WTC11 (cell line): ENCODE measurements at places on chromosomes 12 and 14.
A peak's percentile ranks its signal among the peaks of the same experiment; 100 is the strongest.

GRCh38 chr12:96352161-96352835 is 47.9 kb downstream of the CDK17 start:
- no peak for DNase-seq

- no peak for DNase-seq
These were observed 24.4 kb upstream of the PTPRB start for GRCh38 chr12:70661466-70662161.

GRCh38 chr12:6950401-6950801 is 755 bp upstream of the PTPN6 start:
- DNase-seq = no peak

GRCh38 chr14:90924621-90925340 is 108.6 kb upstream of the TTC7B start:
- DNase-seq = no peak

- DNase-seq = no peak
These were observed 32.5 kb downstream of the SRGAP1 start for GRCh38 chr12:63876980-63877379.

DNA sequence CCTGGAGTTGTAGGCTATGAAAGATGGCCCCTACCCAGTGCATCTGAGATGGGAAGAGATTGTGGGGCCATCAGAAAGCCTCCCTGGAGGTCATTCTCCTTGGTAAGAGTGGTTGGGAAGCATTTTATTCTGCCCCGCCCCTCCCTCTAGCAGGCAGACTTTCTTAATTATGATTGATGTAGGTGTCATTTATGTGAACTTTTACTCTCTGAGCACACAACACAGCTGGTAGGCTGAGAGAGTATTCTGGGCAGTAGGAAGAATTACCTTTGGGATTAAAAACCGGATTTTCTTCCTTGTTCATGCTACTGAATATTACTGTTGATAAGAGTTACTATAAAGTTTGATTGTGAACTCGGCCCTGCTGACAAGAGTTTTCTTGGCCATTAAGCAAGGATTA is 266.8 kb downstream of the TTC6 start:
- DNase-seq = no peak

- no peak for DNase-seq
These were observed 26.7 kb downstream of the CLEC1A start for GRCh38 chr12:10072131-10072530.

- DNase-seq = peak; percentile 99
These were observed at the start of the genes MPHOSPH9 and MTRFR for GRCh38 chr12:123232807-123233504. Gene MPHOSPH9 (minus strand): TSS chr12:123233141. CDS start chr12:123230364, 2,777 bp downstream. Gene MTRFR (plus strand): TSS chr12:123233436. CDS start chr12:123253675, 20,239 bp downstream.

DNA sequence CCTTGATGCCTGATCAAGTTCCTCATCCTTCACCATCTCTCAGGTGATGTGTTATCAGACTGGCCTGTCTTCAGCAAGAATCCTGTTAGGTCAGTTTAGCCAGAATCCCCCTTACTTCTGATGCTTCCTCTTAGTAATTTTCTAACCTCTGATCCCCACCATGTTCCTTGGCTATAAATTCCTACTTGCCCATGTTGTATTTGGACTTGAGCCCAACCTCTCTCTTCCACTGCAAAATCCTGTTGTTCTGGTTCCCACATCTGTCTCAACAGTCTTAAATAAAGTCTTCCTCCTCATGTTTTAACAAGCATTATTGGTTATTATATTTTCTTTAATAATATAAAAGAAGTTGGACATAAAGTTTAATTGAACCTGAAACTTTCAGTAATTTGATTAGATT is 987.8 kb upstream of the USP15 start:
- no peak for DNase-seq

DNA sequence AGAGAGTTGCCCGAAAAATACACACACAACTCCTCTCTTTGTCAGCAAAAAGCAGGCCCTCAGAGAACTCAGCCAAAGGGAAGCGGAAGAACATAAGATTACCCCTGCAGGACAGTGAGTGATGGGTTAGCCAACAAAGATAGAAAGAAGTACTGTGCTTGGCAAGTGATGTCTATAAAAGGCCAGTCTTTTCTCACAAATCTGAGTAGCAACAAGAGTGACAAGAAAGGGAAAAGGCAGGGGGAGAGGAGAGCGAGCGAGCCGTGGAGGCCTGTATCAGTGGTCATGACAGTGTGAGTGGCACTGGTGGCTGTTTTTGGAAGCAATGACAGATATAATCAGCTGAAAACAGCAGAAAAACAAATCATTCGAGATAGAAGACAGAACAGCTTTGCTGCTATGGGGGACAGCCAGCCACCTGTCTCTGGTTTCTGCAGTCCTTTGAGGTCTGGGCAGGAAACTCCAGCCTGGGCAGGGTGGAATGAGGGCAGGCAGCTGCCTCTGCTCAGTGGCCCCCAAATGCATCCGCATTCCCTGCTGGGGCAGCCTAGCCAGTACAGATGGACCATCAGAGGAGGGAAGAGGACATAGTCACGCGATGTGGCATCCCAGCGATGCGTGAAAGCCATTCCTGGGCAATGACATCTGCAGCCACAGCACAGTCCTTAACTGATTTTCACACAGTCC is 74.7 kb downstream of the TRIM9 start:
- DNase-seq = no peak

- DNase-seq = no peak
These were observed 73.8 kb downstream of the SUSD6 start for GRCh38 chr14:69685218-69685616.

GRCh38 chr12:25718081-25718731 is 165.1 kb upstream of the LMNTD1 start:
- no peak for DNase-seq

- DNase-seq = no peak
These were observed 3.8 kb downstream of the TXNRD1 start for GRCh38 chr12:104219361-104219892.

DNA sequence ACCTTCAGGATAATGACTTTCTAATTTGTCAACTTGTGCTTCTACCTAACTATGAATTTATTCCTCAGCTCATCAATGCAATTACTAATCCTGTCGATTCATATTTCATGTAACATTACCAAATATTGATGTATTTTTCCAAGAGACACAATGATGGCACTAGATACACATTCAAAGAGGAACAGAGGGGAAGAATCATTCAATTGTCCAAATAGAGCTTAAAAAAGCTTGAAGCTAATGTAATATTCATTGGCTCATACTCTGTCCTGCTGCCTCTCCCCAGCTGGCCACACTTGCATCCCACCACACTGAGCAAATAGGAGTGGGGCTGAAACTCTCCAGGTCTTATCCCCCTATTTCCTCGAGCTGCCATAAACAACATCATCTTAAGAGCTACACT is 9.3 kb downstream of the TESPA1 start:
- no peak for DNase-seq

DNA sequence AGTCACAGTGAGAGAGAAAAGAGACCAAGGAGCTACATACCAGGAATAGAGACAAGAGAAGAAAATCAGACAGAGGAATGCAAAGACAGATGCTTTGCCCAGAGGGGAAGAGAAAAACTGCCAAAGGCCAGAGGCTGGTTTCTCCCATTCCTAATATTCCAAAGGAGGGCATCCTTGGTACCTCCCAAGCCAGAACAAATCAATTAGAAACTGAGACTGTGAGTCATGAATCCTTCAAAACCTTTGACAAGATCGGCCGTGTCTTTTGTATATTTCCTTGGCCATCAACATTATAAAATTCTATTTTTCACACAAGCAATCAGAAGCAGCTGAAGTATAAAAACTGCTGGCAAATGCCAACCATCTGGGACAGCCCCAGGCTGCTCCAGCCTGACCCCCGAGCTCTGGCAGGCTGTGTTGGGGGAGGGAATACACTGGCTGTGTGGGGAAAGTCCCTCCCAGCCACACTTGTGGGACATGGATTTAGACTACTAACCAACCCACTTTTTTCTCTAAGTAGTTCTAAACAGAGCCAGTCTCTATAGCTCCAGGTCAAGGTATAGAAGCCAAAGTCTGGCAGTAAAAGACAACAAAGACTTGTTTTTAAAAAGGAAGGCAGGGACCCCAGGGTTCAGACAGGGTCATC is 13.7 kb downstream of the POMT2 start:
- no peak for DNase-seq

DNA sequence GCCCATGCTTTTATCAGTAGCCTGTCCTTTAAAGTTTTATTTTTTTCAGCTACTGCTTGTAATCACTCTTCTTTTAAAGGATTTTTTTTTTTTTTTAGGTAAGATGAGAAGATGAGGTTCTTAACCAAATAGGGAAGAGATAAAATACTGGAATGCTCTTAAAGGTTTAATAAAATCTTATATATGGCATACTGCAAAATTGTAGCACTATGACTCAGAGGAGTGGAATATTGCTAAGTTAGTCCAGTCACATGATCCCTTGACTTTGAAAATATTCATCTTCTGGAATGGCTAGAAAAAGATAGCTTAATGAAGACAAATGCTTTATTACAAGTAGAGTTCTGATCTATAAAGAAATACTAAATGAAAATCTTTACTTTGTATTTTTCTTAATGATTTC is 116.6 kb downstream of the NAV3 start:
- DNase-seq = no peak

- DNase-seq = no peak
These were observed 84.7 kb downstream of the SAMD4A start for GRCh38 chr14:54651649-54652048.

- DNase-seq = no peak
These were observed 143.5 kb downstream of the SSPN start for GRCh38 chr12:26338586-26339572.

DNA sequence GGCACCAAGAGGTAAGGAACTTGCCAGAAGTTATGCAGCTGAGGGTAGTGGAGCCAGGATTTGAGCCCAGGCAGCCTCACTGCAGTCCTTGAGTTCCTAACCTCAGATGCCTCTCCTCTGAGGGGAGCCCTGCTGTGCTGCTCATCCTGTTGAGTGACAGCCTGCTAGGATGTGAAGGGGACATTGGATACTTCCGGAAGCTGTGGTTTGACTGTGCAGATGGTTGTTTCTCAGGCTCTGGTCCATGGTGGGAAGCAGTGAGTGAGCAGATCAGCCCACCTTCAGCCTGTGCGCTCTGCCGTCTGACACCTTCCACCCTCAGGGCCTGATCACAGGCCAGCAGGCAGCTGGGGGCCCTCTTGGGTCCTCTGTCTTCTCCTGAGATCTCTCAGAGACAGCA is 253.2 kb downstream of the CACNA1C start:
- DNase-seq = no peak

DNA sequence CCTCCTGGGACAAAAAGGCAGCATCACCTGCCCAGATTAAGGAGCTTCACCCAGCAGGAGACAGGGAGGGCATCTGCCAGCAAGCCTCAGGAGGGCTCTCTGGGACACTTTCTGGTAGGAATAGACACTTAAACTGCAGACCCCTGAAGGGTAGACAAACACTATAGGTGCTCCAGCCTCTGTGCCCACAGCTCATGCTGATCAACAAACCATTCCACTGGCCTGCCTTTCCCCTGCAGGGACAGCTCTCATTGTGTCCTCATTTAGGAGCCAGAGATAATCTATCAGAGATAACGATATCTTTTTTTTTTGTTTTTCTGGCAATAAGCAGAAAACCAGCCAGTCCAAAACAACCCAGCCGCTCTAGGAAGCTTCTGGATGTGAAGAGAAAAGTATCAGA is 251.8 kb upstream of the CCDC196 start:
- DNase-seq = no peak

GRCh38 chr12:19709889-19710288 is 270.6 kb downstream of the AEBP2 start:
- DNase-seq = no peak

DNA sequence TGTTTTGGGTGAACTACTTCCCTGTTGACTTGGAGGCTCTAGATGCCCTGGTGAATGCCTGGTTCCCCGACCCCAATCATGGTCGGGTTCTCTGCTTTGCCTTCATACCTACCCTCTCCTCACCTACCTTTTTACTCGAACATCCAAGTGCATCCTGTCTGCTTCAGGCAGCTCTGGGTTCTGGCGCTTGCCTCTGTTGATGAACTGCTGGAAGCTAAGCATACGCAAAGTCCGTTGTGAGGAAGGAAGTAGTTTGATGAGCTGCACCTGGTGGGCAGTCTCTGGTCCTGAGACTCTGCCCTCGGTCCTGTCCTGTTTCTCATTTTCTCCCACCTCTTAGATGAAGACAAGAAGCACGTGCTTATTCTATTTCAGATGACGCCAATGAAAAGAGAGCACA is 13.6 kb downstream of the KCNH3 start:
- DNase-seq = no peak

DNA sequence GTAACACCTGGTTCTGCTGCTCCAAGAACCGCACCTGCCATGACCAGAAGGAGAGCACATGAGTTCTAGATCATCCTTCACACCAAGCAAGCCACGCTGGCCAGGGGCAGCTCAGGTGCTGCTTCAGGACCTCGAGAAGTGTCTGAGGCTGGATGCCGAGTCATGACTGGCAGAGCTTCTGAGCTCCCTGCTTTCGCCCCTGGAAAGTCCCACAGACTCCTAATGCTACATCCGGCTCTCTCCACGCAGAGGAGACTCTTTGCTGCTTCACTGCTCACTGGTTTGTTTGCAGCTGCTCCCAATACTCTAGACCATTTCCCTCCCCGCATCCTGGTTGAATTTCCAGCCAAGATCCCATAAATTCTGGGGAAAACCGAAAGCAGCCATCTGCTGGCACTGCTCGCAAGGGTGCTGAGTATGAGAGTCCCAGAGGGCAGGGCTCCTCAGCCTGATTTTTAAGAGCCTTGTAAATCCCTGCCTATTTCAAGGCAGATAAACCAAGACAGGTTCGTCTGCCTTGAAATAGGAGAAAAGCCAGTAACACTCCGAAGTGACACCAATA is 1.4 kb downstream of the KRT2 start:
- no peak for DNase-seq

GRCh38 chr12:132222096-132222807 is 78.0 kb downstream of the NOC4L start:
- no peak for DNase-seq

GRCh38 chr14:55473786-55474185 is 33.4 kb upstream of the TBPL2 start:
- DNase-seq = no peak

DNA sequence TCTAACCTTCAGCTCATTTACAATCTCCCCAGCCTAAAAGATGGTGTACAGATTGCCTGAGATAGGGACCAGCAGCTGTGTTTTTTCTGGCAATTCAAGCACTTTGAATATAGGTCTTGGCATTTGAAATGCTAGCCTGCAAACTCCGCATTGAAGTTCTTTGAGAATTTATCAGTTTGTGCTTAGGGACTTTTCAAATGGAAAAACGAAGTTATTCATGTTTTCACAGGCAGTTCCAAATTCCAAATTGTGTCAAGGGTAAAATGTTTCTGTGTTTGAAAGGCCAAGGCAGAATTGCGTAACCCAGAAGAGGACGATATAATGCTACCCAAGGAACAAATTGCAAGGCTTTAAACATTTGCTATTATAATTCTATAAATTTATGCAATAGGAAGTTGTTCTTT is 168.9 kb upstream of the RASSF8 start:
- no peak for DNase-seq

GRCh38 chr12:53804429-53804828 is 52.6 kb upstream of the CISTR start:
- no peak for DNase-seq

- no peak for DNase-seq
These were observed 936 bp downstream of the AKT1 start for GRCh38 chr14:104794631-104794992.

DNA sequence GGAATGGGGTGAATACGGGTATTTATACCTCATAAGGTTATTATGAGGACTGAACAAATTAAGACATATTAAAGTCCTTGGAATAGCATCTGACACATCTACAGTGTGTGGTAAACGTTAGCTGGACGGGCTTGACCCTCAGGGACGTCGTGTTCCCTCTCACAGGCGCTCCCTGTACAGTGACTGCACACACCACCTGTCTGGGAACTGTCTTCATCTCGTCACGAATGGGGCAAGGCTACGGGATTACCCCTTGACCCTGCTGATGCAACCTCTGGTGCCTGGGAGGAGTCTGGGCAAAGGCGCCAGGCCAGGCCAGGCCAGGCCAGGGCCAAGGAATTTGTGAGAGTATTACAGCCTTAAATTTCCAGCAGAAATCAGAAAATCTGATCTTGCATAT is 191.1 kb downstream of the CALM1 start:
- DNase-seq = no peak
